ENCODE measurements at places on chromosomes 12 and 14. TPM values are rescaled to one million over a fixed set of nuclear protein-coding genes. Genes with fewer than 3 reads are reported as not detected.

DNA sequence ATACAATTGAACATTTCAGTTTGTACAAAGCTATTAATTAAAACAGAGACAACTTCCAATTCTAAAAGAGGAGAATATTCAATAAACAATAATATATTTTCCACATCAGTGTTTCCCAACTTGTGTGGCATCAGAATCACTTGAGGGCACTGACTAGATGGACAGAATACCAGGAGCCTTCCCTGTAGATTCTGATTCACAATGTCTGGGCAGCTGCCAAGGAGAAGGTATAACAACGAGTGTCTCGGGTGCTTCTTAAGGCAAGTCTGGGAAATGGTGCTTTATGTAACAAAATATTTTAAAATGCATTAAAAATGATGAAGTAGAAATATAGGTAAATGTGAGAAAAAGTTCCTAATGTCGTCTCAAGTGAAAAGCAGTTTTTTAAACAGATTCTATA, 26.2 kb downstream of the GALC start:
- no peak for DNase-seq

DNA sequence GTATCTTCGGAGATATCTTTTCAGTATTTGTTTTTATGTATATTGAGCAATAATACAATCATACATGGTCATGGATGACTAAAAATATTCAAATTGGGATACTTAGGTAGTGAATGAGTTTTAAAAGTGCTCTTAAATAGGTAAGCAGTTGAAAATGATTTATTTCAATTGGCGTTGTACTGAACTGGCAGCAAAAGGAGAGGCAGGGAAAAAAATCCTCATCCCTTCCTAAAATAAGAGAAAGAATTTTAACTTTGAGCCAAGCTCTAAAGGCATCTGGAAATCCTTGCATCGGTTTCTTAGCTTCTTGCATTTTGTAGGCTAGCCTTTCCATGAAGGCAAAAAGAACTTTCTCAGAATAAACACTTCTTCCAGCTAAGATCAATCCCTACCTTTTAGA, 125.2 kb downstream of the MGST1 start:
- DNase-seq, result no peak

- no peak for DNase-seq
Observed at GRCh38 chr12:132030367-132031038, 80.8 kb downstream of the EP400 start.

Gene GPRC5D
- total RNA-seq, result 0.95 TPM

Gene P2RX2
- total RNA-seq, result not detected

DNA sequence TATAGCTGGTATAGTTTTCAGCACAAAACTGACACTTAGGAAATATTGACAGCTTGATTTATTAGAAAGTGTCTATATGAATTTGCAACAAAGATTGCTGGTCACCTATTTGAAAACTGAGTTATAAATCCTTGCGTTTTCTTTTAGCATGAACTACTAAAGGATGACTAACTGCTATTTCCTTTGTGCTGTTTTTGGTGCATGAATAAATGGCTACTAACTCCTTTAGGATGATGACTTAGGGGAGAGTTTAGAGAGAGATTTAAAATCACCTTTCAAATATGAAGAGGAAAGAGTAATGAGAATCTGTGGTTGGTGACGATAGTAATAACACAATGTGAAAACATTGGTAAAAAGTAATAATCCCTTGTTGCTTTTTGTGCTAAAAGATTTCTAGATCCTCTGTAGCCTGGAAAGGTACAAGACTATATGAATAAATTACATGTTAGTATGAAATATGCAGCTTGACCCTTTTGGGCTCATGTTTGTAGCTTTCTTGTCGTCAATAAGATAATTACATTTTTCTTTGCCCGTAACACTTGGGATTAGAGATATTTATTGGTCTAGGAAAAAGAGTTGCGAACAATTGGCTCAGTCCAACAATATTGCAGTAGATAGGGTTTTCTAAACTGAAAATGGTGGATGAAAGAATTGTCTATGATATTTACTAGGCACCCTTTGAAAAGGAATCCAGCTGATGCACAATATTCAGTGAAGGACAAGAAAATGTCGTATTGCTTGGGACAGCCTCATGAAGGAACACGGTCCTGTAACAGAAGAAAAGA, 453.0 kb downstream of the ADAMTS20 start:
- no peak for DNase-seq

DNA sequence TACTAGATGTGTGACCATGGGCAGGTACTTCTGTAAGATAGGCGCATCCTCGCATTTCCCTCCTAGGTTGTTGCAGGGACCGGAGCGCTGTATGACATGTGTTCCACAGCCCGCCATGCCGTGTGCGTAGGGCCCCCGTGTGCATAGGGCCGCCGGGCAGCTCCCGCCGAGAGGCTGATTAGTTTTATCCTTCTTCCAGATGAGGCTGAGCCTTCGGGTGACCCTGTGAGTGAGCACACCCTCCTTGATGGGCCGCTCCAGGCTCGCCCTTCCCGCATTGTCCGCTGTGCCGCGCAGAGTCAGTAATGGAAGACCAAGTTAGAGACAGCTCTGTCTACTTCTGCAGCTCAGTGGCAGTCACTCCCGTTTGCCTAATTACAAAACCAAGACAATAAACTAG, 72.9 kb upstream of the DYNC1H1 start:
- DNase-seq, result no peak

- no peak for DNase-seq
Observed at GRCh38 chr12:88325076-88325815, 183.1 kb downstream of the TMTC3 start.

- DNase-seq, result no peak
Observed at GRCh38 chr14:68033336-68033932, 213.9 kb downstream of the RAD51B start.

Gene PSEN1
- total RNA-seq, result 49.8 TPM

Gene NXPH4
- 5.0 TPM for total RNA-seq

DNA sequence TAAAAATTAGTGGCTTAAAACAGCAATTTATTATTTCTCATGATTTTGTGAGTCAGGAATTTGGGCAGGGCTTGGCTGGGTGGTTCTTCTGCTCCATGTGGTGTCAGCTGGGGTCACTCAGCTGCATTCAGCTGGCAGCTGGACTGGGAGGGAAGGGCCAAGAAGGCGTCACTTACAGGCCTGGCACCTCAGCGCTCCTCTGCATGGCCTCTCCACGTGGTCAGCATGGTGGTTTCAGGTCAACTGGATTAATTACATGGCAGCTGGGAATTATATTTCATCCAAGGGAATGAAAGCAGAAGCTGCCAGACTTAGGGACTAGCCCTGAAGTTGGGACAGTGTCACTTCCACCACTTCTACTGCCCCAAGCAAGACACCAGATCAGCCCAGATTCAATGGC, 27.5 kb upstream of the IRF2BPL start:
- DNase-seq, result no peak

DNA sequence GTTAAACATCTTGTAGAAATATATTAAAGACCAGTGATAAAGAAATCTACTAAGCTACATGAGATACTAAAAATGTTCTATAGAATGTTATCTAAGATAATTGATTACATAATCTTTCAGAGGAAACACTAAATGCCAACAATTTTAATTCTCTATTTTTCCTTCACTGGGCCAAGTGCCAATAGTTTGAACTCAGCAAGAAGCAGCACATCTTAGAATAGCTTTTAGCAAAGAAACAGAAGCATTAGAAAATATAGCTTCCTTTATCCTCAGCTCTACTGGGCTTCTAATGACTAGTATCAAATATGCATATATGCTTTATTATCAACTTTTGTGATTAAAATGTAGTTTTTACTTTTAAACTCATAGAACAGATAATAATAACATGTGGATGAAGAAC, 461.4 kb upstream of the USP15 start:
- DNase-seq, result no peak

GRCh38 chr14:32728976-32729375, 209.7 kb upstream of the NPAS3 start:
- DNase-seq, result no peak

GRCh38 chr12:96054244-96054610, 18.8 kb upstream of the LTA4H start:
- no peak for DNase-seq

Gene IAPP
- not detected for total RNA-seq

- no peak for DNase-seq
Observed at GRCh38 chr14:101069228-101069549, 165.7 kb upstream of the RTL1 start.

Gene ARHGDIB
- 87.4 TPM for total RNA-seq

All from esophagus squamous epithelium (tissue), 5 donors.